ENCODE measurements at places on chromosomes 1 and 21.

DNA sequence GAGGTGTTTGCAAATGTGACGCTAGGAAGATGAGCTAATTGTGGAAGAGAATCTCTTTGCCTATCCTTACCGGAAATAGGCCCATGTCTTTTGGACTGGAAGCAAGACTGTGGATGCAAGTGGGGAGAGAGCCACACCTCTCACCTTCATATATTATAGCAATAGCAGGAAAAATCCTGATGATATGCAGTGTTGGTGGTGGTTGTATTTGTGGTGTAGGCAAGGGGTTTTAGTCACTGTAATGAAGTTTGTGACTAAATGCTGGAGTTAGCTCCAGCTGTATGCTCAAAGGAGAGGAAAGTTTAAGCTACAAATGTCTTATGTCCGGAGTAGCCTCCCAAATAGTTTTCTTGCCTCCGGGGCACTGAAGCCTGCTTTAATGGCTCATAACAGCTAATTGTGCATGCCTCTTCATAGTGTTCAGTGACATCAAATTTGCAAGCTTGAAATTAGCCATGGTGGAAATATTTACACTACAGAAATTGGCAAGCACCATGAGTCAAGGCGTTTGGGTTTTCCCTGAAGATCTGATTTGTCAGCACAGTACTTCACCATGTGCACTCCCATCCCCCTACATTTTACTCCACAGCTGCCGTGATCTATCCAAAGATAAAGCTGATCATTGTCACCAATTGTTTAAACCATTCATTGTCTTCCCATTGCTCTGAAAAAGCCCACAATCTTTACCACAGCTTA lies 102.6 kb upstream of the ZNF644 start:
- no peak for DNase-seq

DNA sequence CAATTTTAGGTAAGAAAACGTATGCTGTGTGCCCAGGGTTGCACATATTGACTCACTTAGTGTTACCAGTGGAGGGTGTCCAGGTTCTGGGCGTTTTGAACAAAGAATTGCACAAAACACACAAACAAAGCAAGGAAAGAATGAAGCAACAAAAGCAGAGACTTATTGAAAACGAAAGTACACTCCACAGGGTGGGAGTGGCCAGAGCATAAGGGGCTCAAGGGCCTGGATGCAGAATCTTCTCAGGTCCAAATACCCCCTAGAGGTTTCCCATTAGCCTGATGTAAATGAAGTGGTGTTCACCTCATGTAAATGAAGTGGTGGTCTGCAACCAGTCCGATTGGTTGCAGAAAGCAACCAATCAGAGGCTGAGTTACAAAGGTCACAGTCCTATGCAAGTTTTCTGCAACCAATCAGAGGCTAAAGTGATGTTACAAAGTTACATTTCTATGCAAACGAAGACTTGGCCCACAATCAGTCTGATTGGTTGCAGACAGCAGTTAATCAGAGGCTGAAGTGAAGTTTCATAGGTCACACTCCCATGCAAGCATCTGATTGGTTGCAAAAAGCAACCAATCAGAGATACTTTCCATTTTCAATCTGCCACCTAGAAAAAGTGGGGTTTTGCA lies 228.3 kb downstream of the ST6GALNAC3 start:
- DNase-seq = no peak

DNA sequence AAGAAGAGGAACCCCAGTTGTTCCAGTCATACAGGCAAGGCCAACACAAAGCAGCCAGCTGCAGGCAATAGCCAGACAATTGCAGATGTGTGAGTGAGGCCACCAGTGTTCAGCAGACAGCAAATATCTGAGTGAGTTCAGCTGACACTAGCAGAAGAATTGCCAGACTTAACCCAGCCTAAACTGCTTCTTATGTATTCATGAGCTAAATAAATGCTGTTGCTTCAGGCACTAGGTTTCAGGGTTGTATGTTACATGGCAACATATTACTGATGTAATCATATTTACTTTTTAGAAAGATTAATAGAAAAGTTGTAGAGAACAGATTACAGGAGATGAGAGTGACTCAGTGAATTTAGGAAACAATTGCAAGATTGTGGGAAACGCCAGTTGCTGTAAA lies 129.8 kb upstream of the CHODL start:
- no peak for DNase-seq

GRCh38 chr1:100896481-100896982 lies 642 bp downstream of the SLC30A7 start:
- peak; percentile 42 for DNase-seq

- no peak for DNase-seq
These were observed 114.3 kb downstream of the PEX14 start for GRCh38 chr1:10589074-10589473.

DNA sequence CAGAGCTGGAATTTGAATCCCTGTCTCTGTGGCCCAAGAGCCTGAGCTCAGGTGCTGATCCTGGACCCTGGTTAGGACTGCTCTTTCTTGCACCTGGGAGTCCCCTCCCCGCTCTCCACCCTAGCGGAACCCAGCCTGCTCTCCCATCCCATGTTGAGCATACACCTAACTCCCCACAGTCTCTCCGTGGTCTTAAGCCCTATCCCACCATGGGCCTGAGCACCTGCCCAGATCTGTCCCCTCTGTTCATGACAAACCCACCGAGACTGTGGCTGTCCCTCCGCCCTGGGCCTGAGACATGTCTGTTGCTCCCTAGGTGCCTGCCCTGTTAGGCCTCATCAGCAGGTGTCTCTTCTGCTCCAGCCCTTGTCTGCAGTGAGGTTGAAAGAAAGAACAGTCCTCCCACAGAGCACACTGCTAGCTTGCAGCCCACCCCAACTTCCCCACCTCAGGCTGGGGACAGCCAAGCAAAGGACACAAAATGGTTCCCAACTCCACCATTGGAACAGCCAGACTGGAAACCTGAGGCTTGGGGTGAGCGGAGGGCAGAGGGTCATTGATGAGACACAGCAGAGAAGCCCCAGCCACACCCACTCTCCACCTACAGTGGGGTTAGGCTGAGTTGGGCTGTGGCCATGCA lies 118.5 kb downstream of the MATN1 start:
- no peak for DNase-seq

GRCh38 chr1:58887059-58887458 lies 103.2 kb upstream of the JUN start:
- DNase-seq = no peak

- DNase-seq = no peak
These were observed 25.0 kb upstream of the BCL9 start for GRCh38 chr1:147516157-147516917.

GRCh38 chr1:46527474-46528296 lies 23.8 kb downstream of the KNCN start:
- DNase-seq = peak; percentile 53

GRCh38 chr21:35357041-35357780 lies 308.1 kb upstream of the RUNX1 start:
- DNase-seq = no peak

DNA sequence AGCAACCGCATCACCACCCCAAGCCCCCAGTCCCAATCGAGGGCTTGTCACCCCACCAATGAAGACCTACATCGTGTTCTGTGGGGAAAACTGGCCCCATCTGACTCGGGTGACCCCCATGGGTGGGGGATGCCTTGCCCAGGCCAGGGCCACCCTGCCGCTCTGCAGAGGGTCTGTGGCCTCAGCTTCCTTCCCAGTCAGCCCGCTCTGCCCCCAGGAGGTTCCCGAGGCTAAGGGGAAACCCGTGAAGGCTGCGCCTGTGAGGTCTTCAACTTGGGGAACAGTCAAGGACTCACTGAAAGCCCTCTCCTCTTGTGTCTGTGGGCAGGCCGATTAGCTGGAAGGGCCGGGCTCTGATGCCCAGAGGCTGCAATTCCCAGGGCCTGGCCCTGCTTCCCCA lies 2.0 kb downstream of the SRARP start:
- no peak for DNase-seq

GRCh38 chr1:175715742-175716141 lies 27.7 kb downstream of the TNR start:
- no peak for DNase-seq

DNA sequence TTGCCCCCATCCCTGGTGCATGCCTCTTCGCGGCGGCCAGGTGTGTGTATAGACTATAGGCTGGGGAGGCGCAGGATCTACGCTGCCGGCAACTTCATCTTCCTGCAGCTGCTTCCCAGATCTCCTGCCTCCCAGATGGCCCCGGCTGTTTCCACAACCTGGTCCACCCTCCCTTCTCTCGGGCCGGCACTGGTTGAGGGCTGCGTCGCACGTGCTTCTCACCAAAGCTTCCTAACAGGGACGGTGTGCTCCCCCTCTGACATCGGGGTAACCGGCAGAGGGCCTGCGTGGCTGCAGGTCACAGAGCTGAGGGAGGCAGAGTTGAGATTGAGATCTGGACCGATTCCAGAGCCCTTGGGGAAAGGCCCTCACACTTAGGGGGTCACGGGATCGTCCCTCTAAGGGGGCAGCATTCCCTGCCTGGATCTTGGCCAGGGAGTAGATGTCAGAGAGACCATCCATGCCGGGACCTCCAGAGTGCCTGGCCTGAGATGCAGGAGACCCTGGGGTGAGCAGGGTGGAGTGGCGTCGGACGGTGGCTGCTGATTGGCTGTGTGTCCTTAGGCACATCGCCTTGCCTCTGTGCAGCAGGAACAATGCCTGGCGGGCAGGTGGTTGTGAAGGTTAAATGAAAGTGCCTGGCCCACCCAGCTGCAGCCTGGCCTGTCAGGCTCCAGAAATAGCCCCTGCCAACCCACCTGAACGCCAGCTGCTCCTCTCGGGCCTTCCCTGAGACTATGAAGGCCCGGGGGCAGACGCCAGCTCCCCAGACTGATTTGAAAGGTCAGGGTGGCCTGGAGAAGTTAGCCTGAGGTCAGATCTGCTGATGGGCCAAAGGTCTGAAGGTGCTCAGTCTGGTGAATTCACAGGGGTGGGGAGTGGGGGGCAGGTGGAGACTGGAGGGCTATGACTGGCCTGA lies 6.1 kb upstream of the MASP2 start:
- DNase-seq = no peak

DNA sequence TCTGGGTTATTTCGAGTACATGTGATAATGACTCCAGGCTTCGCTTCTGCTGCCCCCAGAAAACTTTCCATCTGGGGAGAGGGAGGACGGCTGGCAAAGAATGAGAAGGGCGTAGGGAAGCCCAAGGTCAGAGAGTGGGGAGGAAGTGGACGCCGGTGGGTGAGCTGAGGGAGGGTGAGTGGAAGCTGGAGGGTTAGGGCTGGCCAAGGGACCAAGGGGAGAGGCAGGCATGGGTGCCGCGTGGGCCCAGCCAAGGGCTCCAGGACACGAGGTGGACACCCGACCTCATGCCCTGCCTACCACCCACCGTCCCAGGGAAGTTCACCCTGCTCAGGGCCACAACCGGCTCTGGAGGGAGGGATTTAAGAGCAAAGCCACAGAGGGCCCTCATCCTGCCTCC lies 75.8 kb downstream of the CASZ1 start:
- DNase-seq = no peak

DNA sequence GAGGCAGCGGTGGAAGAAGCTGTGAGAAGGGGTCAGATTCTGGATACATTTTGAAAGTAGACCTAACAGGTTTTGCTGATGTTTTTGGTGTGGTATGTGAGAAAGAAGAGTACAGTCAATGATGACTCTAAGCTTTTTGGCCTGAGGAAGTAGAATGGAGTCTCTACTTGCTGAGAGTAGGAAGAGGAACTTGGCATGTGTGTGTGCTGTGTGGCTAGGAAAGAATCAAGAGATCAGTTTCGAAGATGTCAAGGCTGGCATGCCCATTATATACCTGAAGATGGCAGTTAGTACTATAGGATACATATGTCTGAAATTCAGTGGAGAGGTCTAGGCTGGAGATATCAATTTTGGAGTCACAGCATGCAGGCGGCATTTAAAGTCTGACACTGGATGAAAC lies 64.4 kb downstream of the MAB21L3 start:
- no peak for DNase-seq

- DNase-seq = no peak
These were observed 1.8 kb downstream of the SFT2D2 start for GRCh38 chr1:168227620-168228019.

DNA sequence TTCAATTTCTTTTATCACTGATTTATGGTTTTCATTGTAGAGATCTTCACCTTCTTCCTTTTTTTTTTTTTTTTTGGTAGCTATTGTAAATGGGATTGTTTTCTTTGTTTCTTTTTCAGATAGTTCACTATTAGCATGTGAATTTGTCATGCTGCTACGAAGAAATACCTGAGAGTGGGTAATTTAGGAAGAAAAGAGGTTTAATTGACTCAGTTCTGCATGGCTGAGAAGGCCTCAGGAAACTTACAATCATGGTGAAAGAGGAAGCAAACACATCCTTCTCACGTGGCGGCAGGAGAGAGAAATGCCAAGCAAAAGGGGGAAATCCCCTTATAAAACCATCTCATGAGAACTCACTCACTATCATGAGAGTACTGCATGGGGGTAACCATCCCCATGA lies 66.4 kb downstream of the DAB1 start:
- no peak for DNase-seq

DNA sequence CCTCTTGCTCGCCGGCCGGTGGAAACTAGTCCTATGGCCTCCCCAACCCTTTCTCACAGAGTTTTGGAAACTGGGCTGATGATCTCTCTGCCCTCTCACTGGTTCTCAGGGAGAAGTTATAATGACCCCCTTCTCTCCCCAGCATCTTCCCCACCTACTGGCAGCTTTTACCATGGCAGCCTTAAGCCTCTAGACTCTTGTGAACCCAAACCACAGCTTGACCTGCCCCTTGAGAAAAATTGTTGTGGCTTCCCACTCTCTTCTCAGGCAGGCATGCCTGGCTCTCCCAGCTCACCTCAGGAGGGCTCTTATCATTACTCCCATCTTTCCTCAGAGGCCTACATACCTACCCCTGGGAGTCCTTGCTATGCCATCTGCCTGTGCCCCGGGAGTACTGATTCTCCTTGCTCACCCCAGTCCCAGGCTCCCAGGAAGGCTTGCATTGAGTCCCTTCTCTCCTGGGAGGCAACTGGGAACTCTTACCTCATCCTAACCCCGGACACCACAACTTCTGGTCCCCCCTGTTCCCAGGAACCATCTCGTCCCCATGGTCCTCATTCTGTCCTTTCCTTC lies 1.6 kb downstream of the NSUN4 start:
- no peak for DNase-seq

DNA sequence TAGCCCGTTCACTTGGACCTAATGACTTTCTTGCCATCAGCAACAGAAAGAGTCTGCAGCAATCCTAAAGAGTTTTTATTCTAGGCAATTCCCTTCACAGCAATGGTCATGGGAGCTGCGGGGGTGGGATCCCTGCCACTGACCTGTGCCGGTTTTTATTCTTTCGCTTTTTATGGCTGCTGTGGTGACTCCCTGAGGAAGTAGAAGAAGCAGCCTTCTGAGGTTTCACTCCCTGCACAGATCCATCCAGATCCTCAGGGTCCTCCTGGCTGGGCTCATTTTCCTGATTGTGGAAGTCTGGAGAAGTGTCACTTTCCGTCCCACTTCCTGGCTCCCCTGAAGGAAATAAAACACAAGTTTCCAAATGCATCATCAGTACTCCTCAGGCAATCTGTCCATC lies 12.9 kb downstream of the MEAF6 start:
- DNase-seq = no peak

GRCh38 chr21:28704746-28705145 lies 287.9 kb downstream of the LTN1 start:
- DNase-seq = no peak

GRCh38 chr1:158043232-158043631 lies 49.8 kb downstream of the KIRREL1 start:
- DNase-seq = no peak

All from bone marrow (tissue), 2 donors.